ENCODE measurements at places on chromosomes 16 and 17.

GRCh38 chr16:19939553-19939952, 54.9 kb upstream of the GPRC5B start:
- DNase-seq: no peak

GRCh38 chr16:872436-873242, 72.1 kb upstream of the GNG13 start:
- no peak for DNase-seq

DNA sequence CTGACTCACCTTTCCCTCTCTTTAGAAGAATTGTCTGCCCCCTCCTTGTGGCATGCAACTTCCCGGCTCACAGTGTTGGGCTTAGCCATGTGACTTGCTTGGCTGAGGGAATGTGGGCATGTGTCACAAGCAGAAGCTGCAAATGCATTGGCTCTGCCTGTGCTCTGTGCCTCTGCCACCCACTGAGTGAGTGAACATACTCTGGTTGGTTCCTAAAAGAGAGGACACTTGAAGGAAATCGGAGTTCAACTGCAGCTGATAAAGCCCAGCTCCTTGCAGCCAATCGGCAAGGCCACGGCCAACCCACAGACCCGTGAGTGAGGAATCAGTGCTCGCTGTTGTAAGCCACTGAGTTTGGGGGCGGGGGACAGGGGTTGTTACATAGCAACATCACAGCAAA, 10.9 kb upstream of the GINS2 start:
- no peak for DNase-seq

DNA sequence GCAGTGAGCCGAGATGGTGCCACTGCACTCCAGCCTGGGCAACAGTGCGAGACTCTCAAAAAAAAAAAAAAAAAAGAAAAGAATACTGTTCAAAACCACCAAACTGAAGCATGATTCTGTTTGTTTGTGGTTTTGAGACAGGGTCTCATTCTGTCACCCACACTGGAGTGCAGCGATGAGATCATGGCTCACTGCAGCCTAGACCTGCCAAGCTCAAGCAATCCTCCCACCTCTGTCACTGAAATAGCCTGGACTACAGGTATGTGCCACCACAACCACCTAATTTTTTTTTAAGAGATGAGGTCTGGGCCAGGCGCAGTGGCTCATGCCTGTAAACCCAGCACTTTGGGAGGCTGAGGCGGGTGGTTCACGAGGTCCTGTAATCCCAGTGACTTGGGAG, 4.3 kb downstream of the SUMO2 start:
- DNase-seq: no peak

DNA sequence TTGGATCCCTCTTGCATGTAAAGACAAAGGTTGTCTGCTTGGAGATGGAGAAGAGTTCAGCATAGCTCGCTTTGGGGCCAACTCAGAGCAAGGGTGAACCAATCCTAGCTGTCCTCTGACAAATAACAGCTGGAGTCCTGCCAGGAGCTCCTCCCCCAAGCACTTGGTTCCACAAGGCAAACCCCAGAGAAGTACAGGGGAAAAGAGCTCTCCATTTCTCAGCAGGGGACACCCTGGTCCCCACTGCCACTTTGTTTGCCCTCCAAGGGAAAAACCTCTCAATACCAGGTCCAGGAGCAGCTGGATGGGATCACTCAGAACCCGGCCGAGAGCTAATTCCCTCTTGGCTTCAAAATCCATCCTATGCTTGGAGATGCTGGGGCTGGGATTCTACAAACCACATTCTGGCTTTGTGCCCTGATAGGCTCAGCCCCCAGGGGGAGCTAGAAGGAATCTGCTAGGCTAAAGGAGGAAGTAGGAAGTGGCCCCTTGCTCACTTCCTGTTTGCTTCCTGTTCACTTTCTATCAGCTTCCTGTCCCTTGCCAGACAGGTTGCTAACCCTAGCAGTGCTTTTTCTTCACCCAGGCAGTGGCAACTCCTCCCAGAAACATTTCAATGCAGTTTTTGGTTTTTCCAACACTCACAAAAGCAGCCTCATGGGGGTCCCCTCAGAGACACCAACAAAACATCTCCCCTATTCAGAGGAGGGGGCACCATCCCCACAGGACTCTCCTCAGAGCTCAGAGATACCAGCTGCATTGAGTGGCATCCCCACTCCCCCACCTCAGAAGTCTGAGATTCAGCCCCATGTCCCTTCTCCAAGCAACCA, 30.7 kb downstream of the CDRT4 start:
- DNase-seq: no peak

DNA sequence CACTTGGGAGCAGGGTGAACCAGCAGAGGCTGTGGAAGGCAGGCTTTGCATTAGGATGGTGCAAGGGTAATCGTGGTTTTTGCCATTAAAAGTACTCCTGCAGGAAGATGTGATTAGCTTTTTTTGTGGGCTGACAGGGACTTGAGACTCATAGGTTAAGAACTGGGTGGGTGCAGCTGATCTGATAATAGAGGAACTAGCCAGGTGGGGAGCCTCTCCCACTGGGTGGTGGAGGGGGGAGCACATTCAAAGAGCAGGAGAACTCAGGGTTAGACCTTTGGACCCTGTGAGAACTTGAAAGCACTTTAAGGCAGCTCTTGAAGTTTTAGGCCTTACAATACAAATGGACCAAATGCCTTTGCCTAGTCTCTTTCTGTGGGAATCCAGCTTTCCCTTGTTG, 32.4 kb downstream of the CCL4 start:
- DNase-seq: no peak

GRCh38 chr16:67199011-67199807, at the start of gene ELMO3:
Gene ELMO3, plus strand, starts transcription at chr16:67199131. Its CDS starts 196 bp downstream, at chr16:67199327.
- no peak for DNase-seq

DNA sequence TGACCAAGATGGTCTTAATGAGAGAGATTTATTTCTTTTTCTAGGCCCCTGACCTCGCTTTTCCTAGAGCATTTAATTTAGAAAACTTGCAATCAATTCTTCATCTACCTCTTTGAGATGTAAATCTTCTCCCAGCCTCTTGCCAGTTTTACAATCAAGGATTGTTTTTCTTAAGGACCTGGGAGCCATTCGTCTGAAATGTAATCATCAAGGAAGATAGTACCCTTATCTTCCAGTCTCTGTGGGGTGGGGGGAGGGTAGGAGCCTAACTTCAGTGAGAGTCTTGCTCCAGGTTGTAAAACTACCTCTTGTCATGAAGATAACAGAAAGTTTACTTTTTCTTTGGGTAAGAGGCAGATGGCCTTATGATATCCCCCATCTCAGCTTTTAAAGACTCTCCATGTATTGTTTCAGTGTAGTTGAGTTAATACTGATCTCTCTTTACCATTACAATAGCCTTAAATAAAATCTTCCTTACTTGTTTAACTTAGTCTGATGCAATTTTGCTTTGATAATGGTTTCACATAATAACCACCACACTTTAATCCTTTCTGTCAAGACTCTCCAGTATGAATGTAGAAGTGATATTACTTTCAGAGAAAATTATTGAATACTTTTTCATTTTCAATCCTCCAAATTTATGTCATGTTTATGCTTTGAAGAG, 110.2 kb upstream of the CPHXL start:
- no peak for DNase-seq

DNA sequence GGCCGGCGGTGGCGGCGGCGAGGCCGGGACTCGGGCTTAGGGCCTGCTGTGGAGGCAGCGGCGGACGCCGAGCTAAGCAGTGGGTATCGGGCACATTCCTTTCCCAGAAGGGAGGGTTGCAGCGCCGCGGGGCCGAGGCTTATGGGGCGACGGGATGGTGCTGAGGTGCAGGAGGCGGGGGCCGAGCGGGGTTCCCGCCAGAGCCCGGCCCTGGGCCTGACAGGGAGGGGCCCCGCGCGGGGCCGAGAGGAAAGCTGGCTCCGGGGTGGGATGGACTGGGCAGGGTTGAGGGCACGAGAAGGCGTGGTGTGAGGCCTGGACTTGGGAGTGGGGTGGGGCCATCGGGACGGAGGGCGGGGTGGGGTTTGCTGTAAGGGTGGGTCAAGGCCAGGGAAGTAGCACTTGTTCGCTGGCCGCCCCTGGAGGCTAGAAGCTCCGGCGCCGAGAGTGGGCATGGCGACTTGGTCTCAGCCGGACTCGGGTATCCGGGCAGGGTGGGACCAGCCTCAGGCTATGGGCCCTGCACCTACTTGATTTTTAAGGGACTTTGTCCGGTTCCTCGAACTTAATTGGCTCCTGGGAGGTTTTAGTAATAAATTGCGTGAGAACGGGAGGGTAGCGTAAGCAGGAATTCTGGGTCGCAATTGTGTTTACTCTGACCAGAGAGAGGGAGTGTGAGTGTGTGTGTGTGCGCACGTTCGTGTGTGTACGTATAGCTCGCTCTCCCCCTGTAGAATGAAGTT, 396 bp downstream of the NFE2L1 start:
- DNase-seq: peak; percentile 84

GRCh38 chr16:75023009-75023408, 24.2 kb downstream of the ZNRF1 start:
- DNase-seq: no peak

GRCh38 chr17:12007466-12007865, 10.2 kb upstream of the ZNF18 start:
- DNase-seq: no peak

DNA sequence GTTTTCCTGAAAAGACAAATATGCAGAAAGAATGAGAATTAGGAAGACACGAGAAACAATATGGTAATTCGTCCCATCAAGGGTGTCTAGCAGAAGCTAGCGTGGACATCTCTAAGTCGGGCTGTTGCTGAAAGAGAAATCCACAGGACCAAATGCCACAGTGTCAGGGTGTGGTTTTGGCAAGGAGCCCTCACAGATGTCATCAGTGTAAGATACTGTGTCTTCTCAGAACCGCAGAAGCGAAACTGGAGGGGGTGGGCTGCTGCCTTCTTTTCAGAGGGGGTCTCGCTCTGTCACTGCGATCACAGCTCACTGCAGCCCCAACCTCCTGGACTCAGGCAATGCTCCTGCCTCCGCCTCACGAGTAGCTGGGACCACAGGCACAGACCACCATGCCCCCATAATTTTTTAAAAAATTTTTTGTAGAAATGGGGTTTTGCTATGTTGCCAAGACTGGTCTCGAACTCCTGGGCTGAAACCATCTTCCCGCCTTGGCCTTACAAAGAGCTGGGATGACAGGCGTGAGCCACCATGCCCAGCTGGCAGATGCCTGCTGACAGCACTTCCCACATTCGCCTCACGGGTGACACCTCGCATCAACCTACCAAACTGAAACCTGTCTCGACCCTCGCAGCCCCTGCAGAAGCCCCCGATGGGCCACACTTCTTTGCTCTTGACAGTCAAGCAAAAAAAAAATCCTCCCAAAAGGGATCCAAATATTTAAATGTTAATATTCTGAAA, 26.2 kb downstream of the TRAP1 start:
- DNase-seq: no peak

- no peak for DNase-seq
These were observed 7.9 kb upstream of the NAGPA start for GRCh38 chr16:5041600-5042133.

GRCh38 chr17:29050176-29050575, 7.2 kb downstream of the PIPOX start:
- no peak for DNase-seq

GRCh38 chr17:58630883-58631522, 60.8 kb downstream of the TEX14 start:
- DNase-seq: no peak

GRCh38 chr17:55463600-55463999, 42.0 kb upstream of the MMD start:
- no peak for DNase-seq

GRCh38 chr17:56074361-56074890, 78.8 kb upstream of the ANKFN1 start:
- DNase-seq: no peak

- no peak for DNase-seq
These were observed 8.6 kb downstream of the C16orf90 start for GRCh38 chr16:3486506-3487215.

- peak; percentile 76 for DNase-seq
These were observed at the start of gene DDX52 for GRCh38 chr17:37643118-37643766. Gene DDX52, minus strand, starts transcription at chr17:37643446. Its CDS starts 26 bp downstream, at chr17:37643420.

DNA sequence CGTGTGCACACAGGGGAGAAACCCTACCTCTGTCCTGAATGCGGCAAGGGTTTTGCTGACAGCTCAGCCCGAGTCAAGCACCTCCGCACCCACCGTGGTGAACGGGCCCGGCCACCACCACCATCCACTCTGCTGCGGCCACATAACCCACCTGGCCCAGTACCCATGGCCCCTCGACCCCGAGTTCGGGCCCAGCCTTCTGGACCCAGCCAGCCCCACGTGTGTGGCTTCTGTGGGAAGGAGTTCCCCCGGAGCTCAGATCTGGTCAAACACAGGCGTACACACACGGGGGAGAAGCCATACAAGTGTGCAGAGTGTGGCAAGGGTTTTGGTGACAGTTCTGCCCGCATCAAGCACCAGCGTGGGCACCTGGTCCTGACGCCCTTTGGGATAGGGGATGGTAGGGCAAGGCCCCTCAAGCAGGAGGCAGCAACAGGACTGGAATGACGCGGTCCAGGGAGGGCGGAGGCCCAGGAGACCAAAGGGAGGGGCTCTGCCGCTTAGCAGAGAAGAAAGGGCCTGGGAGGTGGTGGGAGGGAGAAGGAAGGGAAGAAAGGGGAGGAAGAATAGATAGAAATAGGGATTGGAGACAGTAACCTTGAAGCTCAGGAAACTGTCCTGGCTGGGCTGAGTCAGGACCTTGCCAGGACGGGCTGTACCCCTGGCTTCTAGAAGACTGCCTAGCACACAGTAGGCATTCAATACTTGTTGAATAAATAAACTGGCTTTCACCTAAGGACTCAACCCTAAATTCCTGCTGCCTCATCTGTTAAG, 3.6 kb downstream of the ZNF48 start:
- no peak for DNase-seq

GRCh38 chr17:9544221-9544620, 31.4 kb downstream of the STX8 start:
- DNase-seq: no peak

GRCh38 chr17:19440421-19440820, 29.4 kb downstream of the RNF112 start:
- DNase-seq: no peak

Measured in HuH-7.5 (cell line).